Panc1 (cell line): ENCODE measurements at places on chromosomes 6 and 20. TPM values are rescaled to one million over a fixed set of nuclear protein-coding genes. Genes with fewer than 3 reads are reported as not detected.

Gene RTN4IP1
- 9.4 TPM for total RNA-seq

Gene PTGIS
- total RNA-seq: 4.4 TPM

Gene FLRT3
- 0.67 TPM for total RNA-seq

GRCh38 chr6:99185525-99185924 lies 163.9 kb downstream of the FAXC start:
- no peak overlapping the region for H3K27ac ChIP-seq
- no peak for DNase-seq
- no peak overlapping the region for H3K4me3 ChIP-seq
- H3K36me3 ChIP-seq: no peaks in the 10 kb centered on the region
- H3K4me1 ChIP-seq: no peaks in the 10 kb centered on the region
- H3K27me3 ChIP-seq: 0 out of 2 replicates have a peak, but pooled peaks cover 2% of the 10 kb centered on the region

DNA sequence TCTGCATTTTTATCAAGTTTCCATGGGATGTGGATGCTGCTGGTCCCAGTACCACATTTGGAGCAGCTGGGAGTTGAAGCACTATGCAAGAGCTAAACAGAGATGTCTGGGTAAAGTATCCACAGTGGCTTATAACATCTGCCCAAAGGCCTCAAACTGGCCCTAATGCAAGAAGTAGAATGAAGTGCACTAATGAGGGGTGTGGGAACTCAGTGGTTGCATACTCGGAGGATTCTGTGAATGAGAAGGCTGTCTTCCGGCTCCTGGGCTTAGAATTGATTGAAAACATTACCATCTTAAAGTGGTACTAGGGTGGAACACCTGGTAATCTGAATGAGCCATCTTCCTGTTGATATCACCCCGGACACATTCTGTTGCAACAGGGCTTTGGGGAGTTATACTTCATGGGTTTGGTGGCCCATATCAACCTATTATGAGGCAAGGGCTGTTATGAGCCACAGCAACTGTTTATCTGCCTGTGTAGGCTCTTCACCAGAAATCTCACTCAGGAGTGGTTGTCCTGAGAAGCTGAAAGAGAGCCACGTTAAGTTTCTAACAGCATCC lies 54.7 kb upstream of the SNRPB2 start:
- H3K4me1 ChIP-seq: no peaks in the 10 kb centered on the region
- no peak overlapping the region for H3K4me3 ChIP-seq
- no peaks in the 10 kb centered on the region for H3K27me3 ChIP-seq
- no peaks in the 10 kb centered on the region for H3K36me3 ChIP-seq
- DNase-seq: no peak
- no peak overlapping the region for H3K27ac ChIP-seq

- no peak overlapping the region for H3K4me3 ChIP-seq
- H3K27ac ChIP-seq: no peak overlapping the region
- H3K4me1 ChIP-seq: peaks cover 3% of the 10 kb centered on the region
- H3K27me3 ChIP-seq: no peaks in the 10 kb centered on the region
Measured at GRCh38 chr20:32621891-32622584, 36.9 kb upstream of the NOL4L start.

- peaks cover 4% of the 10 kb centered on the region; the same call in 1 of the 2 replicates for H3K27me3 ChIP-seq
- H3K36me3 ChIP-seq: no peaks in the 10 kb centered on the region
- no peak overlapping the region for H3K4me3 ChIP-seq
- no peak for DNase-seq
Measured at GRCh38 chr6:7917729-7918128, 7.1 kb upstream of the TXNDC5 start.

GRCh38 chr20:34637245-34638038 lies 39.5 kb downstream of the PIGU start:
- no peak overlapping the region for H3K27ac ChIP-seq
- DNase-seq: no peak
- H3K27me3 ChIP-seq: no peaks in the 10 kb centered on the region
- no peak overlapping the region for H3K4me3 ChIP-seq

DNA sequence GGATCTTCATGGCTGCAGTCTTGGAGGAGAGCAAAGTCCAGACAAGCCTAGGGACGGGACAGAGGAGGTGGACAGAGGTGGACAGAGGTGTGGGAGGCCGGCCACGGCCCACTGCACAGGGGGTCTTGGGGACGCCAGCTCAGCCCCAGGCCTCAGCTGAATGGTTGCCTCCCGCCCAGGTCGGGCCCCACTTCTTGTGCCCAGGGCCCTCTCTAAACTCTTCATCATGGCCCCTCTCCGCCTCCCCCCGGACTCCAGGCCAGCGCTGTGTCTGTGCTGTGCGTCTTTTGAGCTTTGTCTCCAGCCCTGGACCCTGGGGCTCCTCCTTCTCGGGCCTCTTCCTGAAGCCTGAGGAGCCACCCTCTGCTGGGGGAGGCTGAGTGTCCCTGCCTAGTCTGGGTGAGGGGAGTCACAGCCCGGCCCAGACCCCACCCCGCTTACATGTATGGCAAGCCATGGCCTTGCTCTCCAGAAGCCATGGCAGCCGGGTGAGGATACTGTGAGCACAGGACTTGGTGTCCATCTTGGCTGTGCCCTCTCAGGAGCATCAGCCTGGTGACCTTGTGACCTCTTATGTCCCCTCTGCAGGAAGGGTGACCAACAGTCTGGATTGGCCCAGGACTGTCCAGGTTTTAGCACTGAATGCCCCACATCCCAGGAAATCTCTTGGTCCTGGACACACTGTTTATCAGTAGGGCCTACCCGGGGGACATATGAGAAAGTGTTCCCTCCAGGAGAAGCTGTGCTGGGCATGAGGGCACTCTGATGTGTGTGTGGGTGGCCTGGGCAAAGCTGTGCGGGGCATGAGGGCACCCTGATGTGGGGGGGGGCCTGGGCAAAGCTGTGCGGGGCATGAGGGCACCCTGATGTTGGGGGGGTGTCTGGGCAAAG lies 9.4 kb upstream of the NPBWR2 start:
- no peak for DNase-seq
- H3K27me3 ChIP-seq: no peaks in the 10 kb centered on the region; the same call in 1 of the 2 replicates
- peaks cover 2% of the 10 kb centered on the region; the same call in 1 of the 2 replicates for H3K4me1 ChIP-seq
- no peak overlapping the region for H3K27ac ChIP-seq
- H3K36me3 ChIP-seq: no peaks in the 10 kb centered on the region
- no peak overlapping the region for H3K4me3 ChIP-seq

DNA sequence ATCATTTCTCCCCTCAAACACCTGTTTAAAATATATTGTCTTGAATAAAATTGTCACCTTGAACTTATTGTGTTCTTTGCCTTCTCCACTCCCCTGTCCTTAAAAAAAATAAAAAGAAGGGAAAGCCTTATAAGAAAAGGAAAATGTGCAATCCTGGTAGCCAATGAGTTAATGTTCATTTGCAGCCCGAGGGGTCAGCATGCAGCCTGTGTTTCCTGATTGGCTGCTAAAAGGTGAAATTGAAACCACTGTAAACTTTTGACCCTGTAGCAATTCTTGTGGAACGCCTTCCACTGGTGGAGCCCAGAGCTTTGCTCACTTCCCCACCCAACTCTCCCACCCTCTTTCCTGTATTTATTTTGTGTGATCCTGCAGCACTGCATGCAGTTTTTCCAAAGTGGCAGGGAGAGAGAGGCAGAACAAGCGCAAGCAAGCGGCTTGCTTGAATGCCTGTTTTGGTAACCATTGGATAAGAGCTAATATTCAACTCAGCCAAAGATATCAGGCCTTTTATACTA lies 74.9 kb downstream of the NCOA3 start:
- peak overlapping the region; percentile 84 for H3K27ac ChIP-seq
- no peaks in the 10 kb centered on the region for H3K27me3 ChIP-seq
- H3K4me1 ChIP-seq: peaks cover 54% of the 10 kb centered on the region
- no peak for DNase-seq
- no peaks in the 10 kb centered on the region for H3K36me3 ChIP-seq
- H3K4me3 ChIP-seq: peak overlapping the region; percentile 12; the same call in 1 of the 2 replicates

- H3K27ac ChIP-seq: peak overlapping the region; percentile 84
- H3K36me3 ChIP-seq: no peaks in the 10 kb centered on the region
- DNase-seq: no peak
- peaks cover 69% of the 10 kb centered on the region for H3K4me1 ChIP-seq
- peak overlapping the region; percentile 26 for H3K4me3 ChIP-seq
Measured at GRCh38 chr20:3222635-3223600, 13.6 kb downstream of the ITPA start.
